Activated CD8-positive, alpha-beta memory T cell treated with anti-CD3 and anti-CD28 coated beads for 1 hour (primary cell): ENCODE measurements at places on chromosomes 1 and 21.

GRCh38 chr1:226186124-226187018 lies at the start of gene ACBD3:
Gene ACBD3 (minus strand): TSS chr1:226186741. CDS start chr1:226186675, 66 bp downstream.
- peak; percentile 62 for DNase-seq

GRCh38 chr1:155324717-155325602 lies 4.3 kb downstream of the RUSC1 start:
- no peak for DNase-seq

DNA sequence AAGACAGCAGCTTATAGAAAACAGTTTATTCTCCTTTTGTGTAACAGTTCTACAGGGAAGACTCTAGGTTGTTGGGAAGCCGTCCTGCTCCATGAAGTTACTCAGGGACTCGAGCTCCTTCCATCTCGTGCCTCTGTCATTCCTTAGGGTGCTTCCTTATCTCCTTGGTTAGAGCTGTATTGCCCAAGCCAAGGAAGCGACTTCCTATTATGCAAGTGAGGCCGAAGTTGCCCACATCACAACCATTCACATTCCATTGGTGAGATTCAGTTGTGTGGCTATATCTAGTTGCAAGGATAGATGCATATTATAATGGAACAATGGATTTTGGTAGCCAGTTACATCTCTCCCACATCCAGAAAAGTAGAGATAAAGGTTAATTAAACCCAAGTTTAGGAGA lies 9.0 kb downstream of the GSTM5 start:
- DNase-seq, result no peak

- no peak for DNase-seq
These were observed 4.6 kb downstream of the SLC37A1 start for GRCh38 chr21:42518215-42518614.

- no peak for DNase-seq
These were observed 4.9 kb downstream of the PBX1 start for GRCh38 chr1:164563721-164564360.

- peak; percentile 32 for DNase-seq
These were observed 16.0 kb downstream of the ENO1 start for GRCh38 chr1:8862528-8862927.

DNA sequence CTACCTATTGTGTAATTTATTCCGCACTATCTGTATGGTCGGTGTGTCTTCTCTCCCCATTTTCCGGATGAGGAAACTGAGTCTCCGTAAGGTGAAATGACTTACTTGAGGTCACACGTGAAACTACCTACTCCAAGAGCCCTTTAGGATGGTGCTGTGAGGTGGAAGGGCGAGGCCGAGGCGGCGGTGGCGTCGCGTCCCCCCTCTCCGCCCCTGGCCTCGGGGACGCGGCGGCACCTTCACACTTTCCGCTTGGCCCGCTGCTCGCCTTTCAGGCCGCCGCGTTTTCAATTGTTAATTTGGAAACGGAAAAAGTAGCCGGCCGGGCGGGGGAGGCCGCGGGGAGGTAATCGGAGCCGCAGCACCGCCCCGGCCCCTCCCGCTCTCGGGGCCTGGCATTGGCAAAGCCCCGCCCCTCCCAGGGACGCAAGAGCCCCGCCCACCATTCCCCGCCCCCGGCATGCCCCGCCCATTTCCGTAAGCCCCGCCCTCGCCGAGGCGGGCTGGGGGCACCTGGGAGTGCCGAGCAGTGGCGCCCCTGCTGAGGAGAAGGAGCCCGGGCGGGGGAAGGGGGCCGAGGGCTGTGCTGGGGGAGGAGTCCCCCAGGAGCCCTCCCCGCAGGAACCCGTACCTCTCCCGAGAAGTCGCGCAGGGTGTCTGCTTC lies 18.6 kb downstream of the KCNQ4 start:
- peak; percentile 59 for DNase-seq

DNA sequence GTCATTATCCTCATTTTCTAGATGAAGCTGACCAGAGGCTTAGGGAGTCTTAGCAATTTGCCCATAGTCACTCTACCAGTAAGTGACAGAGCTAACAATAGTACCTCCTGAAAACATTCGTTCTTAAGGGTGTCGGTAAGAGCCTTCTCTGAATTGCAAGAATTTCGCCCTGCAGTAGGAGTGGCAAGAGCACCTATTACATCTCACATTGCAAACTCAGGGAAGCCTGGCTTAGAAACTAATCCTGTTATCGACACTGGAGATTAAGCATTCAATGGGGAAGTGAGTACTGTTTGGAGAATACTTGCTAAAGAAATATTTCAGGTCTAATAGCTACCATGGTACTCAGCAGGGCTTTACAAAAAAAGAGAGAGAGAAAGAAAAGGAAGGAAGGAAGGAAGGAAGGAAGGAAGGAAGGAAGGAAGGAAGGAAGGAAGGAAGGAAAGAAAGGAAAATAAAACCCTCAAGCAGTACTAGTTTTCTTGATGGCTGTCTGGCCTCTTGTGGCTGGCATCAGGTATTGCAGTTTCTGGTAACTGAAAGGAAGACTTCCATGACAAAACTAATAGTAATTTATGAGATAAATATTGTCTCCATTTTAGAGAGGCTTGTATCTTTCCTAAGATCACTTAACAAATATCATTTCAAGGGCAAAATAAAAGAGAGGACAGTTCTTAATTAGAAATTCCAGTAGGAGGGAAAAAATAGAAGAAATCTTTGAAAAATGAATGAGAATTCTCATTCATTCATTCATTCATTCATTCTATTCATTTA lies 10.4 kb downstream of the C1orf226 start:
- no peak for DNase-seq

DNA sequence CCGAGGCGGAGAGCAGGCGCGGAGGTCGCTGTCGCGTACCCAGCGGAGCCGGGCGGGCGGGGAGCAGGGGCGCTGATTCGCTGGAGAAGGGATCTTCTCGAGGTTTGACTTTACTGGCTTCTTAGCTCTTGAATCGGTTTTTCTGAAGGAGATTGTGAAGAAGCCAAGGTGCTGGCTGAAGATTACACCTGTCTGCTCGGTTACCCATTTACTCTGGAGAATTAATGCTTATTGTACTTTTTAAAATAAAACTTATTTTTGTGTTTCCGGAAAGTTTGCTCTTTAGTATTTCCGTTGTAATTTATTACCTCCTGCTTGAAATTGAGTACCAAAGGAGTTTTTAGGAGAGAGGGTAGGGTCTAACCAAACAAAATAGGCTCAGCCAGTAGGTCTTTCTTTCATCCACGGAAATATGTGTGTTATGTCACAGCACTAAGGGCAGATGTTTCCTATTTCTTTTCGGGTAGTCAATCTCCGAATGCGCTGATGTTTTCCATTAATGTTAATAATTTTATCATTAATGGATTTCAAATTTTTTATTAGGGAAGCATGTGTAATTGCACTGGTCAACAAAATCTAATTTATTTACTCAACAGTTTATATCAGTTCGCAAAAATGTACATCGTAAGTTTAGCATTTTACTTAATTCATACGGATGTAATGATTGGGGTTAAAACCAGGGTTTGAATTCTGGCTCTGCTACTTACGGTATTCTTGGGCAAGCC lies 510 bp upstream of the GNG5 start:
- no peak for DNase-seq

GRCh38 chr1:14748151-14748550 lies 149.7 kb downstream of the KAZN start:
- DNase-seq, result no peak

DNA sequence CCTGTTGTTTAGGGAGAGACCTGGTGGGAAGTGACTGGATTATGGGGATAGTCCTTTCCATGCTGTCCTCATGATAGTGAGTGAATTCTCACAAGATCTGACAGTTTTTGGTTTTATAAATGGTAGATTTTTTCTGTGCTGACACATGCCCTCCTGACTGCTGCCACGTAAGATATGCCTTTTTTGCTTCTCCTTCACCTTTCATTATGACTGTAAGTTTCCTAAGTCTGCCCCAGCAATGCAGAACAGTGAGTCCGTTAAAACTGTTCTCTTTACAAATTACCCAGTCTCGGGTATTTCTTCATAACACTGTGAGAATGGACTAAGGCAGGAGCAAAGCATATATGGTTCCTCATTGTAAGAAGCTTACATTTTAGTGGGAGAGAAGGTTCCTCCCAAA lies 1727.2 kb downstream of the NCAM2 start:
- no peak for DNase-seq

DNA sequence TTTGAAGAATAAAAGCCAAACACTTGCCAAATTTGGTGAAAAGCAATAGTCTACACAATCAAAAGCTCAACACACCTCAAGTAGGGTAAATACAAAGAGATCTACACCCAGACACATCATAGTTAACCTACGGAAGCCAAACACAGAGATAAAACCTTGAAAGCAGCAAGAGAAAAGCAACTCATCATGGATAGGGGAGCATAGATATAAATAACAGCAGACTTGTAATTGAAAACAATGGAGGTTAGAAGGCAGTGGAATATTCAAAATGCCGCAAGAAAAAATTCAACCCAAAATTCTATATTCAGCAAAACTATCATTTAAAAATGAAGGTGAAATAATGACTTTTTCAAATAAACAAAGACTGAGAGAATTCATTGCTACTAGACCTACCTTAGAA lies 105.1 kb downstream of the ITSN1 start:
- DNase-seq, result no peak

- no peak for DNase-seq
These were observed 246.1 kb upstream of the DUSP10 start for GRCh38 chr1:221987860-221988520.

DNA sequence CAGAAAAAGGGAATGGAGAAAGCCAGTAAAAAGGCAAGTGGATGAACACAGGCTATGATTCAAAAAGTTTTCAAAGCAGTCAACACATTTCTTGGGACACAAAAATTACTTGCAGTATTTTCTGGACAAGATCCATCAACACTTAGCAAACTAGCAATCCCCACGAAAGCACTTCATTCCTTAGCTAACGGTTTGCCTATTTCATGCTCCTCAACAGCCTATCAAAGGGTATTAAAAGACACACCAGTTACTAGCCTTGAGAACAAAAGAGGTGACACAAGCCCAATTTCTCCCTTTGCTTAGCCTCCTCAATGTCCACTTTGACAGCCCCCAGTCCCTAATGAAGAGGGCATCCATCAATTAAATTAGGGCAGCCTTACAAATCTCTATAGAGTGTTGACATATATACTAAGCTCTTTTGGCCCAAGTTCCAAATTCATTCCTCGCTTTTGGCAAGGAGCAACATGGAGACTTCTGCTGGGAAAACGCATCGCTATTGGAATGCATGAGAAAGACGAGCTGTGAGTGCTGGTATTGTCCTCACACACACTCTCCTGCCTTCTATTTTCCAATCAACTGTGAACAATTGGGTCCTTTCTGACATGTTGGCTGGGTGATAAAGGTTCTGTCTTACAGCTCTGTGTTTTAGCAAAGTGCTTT lies 180.0 kb downstream of the TNR start:
- no peak for DNase-seq

GRCh38 chr1:186754542-186755145 lies 74.1 kb upstream of the PLA2G4A start:
- no peak for DNase-seq

- DNase-seq, result no peak
These were observed 41.5 kb downstream of the TUT4 start for GRCh38 chr1:52511439-52511838.

DNA sequence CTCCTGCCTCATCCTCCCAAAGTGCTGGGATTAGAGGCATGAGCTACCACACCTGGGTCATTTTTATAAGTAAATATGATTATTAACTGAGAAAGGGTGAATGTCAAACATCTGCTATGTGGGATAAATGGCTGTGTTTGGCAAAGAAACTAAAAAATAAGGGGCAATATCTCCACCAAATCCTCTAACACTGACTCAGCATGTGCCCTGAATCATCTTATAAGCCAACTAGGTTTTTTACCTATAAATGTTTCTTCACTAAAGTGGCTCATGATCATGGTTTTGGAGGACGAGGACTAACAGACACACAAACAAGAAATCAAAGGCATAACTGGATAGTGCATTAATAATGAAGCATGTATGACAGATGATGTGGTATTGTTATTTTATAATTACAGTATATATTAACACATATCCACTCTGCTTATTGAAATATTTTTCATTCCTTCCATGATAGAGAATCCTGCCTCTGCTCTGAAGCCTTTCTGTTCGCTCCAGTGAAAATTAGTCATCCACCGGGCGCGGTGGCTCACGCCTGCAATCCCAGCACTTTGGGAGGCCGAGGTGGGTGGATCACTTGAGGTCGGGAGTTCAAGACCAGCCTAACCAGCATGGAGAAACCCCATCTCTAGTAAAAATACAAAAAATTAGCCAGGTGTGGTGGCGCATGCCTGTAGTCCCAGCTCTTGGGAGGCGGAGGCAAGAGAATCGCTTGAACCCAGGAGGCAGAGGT lies 11.7 kb upstream of the ARHGAP29 start:
- DNase-seq, result no peak

GRCh38 chr1:90708236-90708786 lies 8.8 kb downstream of the BARHL2 start:
- DNase-seq, result no peak

- DNase-seq, result no peak
These were observed 119.8 kb upstream of the SPAG17 start for GRCh38 chr1:118304722-118305359.

DNA sequence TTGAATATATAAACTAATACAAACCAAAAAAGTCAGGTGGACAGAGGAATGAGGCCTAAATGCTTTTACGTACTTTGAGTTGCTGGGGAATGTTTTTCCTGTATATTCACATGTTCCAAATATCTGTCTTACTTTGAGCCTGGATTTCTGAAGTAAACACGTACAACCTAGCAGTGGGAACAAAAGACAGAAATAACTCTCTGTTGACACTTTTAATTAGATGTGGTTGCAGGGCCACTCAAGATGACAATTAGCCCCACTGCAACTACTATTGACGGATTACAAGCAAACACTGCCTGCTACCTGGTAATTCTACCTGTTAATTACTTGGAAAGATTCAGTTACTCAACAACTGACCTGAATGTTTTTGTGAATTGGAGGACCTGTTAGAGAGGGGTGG lies 196.9 kb downstream of the TTLL7 start:
- no peak for DNase-seq

- DNase-seq, result no peak
These were observed 28.8 kb downstream of the TAF5L start for GRCh38 chr1:229596925-229597699.

GRCh38 chr1:52296345-52296744 lies 69.7 kb downstream of the CC2D1B start:
- DNase-seq, result no peak

DNA sequence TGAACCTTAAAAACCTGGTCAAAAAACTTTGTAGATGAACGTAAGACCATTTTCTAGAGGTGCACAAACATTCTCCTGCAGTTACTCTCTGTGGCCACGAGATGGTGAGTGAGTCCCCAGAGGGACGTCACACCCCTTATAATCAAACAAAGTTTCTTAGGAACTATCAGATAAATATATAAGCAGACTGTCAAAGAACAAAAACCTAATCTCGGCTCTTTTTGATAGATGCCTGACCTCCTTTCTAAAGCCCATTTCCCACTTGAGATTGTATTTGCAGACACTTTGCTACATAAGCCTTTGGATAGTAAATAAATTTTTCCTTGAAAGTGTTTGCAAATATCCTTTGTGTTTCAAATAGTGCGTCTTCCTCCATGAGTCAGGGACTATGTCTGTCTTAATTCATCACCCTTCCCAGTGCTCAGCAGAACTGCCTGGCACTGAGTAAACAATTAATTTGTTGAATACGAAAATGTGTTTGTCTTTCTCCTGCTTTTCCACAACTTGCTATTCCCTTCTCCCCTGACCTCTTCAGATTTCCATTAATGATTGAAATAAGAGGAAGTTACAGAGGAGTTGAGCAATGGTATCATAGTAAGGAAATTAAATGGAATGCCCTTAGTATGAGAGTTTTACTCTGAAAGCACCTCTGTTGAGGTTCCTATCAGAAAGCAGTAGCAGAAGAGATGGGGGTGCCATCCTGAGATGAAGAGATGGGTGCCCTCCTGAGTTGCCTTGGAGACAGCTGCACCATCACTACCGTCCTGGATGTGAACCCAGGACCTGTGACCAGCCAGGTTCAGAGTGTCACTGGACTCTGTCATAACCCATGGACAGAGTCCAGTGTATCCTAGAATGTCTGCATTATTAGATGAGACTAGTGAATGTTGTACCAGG lies 57.8 kb upstream of the RAVER2 start:
- DNase-seq, result no peak
